ENCODE measurements at places on chromosomes 6 and 20.

GRCh38 chr20:41176711-41177552 is 39.6 kb downstream of the PLCG1 start:
- no peak for DNase-seq

- no peak for DNase-seq
These were observed 61.5 kb downstream of the TFAP2C start for GRCh38 chr20:56690531-56691175.

DNA sequence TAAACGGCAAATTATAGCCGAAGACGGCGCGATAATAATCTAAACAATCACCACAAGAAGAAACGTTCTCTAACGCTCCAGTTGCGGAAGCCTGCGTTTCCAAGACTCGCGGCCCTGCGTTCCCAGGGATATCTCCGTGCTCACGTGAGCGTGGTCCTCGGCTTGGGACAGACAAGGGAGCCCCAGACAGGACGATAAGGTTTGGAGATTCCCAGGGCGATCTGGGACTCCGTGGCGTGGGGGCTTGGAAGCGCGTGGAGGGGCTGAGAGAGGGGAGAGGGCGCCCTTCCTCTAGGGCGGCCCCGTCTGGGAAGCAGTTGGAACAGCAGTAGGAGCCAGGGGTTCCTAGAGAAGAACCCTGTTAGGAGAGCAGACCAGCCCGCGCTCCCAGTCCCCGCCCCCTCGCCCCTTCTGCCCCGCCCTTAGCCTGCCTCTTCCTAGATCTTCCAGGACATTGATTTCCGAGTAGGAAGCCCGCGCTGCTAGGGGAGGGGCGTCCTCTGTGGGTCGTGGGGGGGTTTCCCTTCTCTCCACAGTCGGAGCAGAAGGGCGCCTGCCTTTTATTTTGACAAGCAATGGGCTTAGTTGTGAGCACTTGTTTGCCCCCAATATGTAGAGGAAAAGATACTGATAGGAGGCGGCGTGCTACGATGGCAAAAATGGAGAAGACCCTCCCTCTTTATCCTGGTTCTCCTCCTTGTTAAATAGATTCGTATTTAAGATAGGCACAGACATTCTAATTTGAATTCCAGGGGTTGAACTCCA is 10.6 kb downstream of the NRN1 start:
- DNase-seq: no peak

DNA sequence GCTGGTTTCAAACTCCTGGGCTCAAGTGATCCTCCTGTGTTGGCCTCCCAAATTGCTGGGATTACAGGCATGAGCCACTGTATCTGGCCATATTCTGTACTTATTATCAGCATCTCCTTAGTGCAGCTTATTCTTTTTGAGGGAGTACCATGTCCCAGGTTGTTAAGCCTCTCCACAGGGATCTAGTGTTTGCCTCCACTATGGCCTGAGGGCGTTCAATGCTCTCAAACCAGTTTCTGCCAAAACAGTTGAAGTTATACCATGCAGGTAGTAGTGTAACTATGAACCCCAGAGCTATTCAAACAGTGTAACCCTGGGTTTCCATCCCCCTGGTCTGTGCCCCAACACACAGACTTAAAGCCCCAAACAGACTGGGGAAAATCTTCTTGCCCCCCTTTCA is 81.7 kb downstream of the BACH2 start:
- DNase-seq: no peak

DNA sequence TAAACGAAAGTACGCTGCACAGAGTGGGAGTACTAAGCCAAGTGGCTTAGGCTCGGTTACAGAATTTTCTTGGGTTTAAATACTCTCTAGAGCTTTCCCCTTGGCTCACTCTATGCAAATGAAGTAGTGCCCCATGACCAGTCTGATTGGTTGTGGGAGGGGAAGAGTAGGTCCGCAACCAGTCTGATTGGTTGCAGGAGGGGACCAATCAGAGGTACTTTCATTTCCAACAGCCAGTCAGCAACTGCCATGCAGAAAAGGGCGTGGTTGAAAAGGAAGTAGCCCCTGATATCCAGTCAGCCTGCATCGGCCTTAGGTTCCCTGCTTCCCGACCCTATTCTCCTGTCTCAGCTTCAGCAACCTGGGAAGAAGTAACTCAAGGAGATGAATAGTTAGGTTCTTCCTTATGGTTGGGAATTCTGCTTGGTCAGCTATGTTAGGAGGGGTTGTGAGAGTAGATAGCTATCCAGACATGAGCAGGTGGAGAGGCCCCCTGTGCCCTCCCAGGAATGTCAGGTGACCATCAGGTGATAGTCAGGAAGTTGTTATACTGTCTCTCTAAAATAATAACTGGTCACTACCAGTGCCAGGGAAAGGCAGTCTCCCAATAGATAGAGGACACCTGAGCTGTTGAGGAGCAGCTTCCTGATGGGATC is 57.4 kb downstream of the FARS2 start:
- DNase-seq: no peak

DNA sequence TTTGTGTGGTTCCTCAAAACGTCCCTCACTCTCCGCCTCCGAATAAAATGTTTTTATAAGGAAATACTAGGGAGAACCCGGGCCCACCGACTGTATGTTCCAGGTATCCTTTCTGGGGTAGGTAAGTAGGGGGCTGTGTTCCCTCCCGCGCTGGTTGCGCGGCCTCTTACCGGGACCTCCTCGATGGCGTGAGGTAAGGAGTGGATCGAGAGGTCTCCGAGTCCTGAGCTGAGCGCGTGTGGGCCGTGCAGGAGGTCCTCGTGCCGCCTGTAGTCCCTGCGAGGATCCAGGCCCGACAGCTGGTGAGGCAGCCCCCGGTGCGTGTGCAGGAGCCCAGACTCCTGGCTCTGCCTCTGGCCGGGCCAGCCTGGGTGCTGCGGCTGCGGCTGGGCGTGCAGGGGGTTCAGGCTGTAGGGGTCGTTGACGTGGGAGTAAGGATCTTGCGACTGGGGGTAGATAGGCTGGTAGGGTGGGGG is 5.1 kb downstream of the TFAP2A start:
- no peak for DNase-seq

- DNase-seq: no peak
These were observed 7.6 kb upstream of the BMP5 start for GRCh38 chr6:55882718-55883569.

- DNase-seq: no peak
These were observed 198.5 kb downstream of the SOD2 start for GRCh38 chr6:159494586-159494972.

DNA sequence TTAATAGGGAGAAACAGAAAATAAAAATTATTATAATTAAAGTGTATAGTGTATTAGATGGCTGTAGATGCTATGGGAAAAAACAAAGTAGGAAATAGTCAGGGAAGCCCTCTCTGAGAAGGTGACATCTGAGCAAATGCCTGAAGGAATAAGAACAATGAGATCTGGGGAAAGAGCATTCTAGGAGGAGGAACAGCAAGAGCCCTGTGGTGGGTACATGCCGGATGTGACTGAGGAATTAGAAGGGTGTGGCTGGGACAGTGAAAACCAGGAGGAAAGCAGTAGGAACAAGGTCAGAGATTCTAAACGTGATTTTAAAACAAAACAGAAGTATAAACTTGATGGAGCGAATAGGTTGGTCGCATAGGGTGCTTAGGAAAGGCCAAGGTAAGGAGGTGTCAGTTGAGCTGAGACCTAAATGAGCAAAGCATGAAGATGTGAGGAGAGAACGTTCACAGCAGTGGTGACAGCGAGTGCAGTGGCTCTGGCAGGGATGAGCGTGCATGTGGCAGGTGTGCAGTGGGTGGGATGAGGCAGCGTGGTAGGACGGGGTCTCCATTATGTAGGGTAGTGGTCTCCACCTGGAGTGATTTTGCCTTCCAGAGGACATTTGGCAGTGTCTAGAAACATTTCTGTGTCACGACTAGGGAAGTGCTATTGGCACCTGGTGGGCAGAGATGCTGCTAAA is 97.1 kb upstream of the MRPS10 start:
- no peak for DNase-seq

- DNase-seq: no peak
These were observed 4.8 kb upstream of the ADGB start for GRCh38 chr6:146593986-146594385.

DNA sequence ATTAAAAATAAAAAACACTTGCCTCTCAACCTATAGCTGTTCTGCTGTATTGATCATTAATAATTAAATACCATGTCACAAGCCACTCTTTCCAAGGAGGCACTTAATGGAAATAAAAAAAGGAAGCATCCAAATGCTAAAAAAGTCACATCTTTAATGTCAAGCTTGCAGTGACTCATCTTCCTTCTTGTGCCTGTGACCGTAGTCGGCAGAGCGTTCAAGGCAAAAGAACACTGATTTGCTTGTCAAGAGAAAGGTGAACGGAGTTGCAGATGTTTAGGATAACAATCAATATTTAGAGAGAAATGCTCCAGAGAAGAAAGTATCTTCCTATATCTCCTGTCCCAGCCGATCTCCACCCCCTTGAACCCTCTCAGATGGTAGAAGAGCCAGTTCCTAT is 341.0 kb upstream of the OPRM1 start:
- DNase-seq: no peak

DNA sequence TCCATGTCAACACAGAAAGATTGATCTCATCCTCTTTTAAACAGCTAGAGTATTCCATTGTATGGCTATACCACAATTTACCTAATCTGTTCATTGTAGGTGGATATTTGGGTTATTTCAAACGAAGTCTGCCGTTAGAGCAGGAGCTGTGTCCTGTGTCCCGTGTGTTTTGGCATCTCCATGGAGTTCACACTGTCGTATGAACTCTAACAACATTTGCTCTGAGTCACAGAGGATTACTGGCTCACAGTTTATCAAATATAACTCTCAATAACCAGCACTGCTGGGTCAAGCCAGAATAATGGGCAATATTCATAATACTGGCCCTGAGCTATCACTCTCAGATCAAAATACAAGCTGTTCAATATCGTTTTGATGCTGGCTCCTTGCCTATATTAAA is 16.4 kb downstream of the TRAM2 start:
- DNase-seq: no peak

- no peak for DNase-seq
These were observed 3.1 kb upstream of the UBE2J1 start for GRCh38 chr6:89355511-89356194.

DNA sequence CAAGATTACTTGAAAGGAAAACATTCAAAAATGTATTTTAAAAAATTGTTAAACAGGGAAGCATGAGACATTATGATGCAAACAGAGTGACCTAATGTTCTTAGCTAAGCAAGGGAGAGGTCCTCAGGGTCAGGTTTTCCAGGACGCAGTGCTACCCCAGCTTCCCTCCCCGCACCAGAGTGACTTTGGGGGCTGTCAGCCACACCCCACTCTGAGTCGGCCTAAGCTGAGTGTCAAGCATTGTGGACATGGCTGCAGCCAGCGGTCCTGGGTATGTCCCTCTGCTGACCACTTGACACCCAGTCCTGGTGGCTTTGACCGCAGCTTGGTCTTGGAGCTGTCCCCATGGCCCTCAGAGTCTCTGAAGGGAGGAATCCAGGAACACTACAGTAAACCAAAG is 54.9 kb upstream of the CD93 start:
- no peak for DNase-seq

DNA sequence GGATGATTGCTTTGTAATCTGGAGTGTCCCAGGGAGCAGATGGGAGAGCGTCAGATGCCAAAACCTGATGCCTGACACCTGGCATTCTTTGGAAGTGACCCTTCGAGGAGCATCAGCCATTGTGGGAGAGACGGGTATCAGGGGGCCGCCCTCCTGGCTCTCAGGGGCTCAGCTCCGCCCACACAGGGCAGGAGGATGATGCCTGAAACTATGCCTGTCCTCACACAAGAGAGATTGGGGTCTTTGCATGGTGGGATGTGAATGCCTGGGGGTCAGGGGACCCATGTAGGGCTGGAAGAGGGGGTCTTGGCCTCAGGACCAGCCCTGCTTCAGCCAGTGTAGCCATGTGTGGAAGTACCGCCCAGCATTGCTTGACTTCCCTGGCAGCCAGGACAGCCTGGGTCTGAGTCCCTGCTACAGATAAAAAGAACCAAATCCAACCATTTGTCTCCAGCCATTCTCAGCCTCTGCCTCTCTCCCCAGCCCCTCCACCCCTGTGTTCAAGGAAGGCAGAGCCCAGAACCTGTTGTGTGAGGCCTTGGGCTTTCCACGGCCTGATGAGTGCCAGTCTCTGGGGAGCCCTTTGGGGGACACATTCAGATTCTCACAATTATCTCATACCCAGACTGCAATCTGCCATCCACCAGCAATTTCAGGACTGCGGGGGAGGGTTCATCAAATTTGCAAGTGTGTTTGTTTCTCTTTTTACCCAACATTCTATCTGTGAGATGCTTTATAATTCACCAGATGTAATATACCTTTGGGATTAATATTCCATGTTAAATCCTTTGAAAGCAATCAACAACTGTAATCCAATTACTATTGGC is 371.2 kb downstream of the PREX1 start:
- DNase-seq: no peak

GRCh38 chr20:14342918-14343317 is 5.5 kb upstream of the FLRT3 start:
- DNase-seq: no peak

DNA sequence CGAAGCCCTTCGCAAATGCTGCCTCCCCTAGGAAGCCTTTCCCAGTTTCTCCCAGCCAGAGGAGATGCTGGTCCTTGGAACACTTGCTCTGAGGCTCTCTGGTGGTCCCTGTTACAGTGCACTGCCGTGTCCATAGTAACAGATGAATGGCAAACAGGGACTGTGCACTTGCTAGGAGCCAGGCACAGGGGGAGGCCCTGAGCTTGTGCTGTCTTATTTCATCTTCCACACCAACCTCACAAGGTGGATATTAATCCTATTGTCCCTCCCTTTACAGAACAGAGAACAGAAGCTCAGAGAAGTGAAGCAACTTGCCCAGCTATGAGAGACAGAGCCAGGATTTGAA is 19.0 kb downstream of the SRC start:
- DNase-seq: no peak

DNA sequence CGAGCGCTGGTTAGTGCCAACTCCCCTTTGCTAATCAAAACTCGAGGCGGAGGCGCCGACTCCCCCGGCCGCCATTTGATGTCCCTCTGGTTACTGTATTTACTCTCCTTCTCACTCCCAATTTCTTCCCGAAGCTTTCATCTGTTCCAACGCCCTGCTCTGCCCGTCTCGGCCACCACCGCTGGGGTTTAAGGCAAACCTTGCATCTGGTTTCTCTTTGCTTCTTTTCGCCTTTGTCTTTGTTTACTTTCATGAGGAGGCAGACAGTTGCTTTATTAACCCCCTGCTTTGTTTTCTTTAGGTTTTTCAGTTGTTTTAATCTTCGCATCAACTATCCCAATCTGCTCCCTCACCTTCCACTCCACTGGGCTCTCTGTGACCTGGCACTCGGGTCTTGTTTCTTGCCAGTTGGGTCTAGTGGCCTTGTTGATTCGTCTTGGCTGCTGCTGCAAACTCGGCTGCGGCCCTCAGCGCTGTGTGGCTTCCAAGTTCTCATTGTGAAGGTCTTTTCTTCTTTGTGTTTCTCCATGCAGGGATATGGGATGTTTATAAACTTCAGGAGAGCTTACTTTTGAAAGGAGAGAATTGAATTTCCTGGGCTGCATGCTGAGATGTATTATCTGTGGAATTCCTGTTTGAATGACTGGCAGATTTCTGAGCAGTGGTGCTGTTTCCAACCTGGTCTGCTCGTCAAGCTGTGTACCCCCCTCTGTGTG is 155.1 kb downstream of the CDC5L start:
- DNase-seq: no peak
